Left kidney (tissue), 8 donors: ENCODE measurements at places on chromosomes 7 and 10. TPM values are rescaled to one million over a fixed set of nuclear protein-coding genes. Genes with fewer than 3 reads are reported as not detected.
A peak's percentile ranks its signal among the peaks of the same experiment; 100 is the strongest.

DNA sequence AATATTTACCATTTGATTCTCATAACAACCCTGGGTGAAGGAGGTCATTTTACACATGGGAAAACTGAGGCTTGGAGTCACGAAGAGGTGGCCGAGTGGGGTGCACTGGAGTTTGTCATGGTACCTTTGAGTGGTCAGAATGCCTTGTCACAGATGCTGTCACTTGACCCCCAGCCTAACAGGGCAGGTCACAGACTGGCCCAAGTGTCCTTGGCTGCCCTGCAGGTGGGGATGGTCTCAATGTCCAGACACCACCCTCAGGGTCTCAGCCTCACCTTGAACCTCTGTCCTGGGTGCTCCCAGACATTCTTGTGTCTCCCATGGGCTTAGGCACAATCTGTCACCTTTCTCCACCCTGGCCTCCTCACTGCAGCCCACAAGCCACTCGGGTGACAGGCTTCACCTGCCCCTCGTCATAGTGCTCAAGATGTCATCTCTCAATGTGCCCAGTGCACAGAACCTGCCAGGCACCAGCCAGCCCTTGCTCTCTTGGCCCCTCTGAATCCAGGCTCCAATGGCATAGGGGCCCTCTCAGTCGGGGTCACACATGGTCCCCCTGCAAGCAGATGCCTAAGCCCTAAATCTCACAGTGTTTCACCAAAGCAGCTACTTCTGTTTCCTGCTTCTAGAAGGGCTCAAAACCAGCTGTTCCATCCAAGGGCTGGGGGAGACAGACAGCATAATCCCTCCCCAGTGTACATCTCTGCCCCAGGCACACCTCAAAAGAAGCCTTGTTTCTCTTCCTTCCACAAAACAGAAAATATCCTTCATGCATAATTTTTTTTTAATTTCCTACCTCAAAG is 76.8 kb upstream of the NANOS1 start:
- DNase-seq, result no peak

GRCh38 chr7:102230593-102230992 is 56.1 kb upstream of the SH2B2 start:
- no peak for DNase-seq

DNA sequence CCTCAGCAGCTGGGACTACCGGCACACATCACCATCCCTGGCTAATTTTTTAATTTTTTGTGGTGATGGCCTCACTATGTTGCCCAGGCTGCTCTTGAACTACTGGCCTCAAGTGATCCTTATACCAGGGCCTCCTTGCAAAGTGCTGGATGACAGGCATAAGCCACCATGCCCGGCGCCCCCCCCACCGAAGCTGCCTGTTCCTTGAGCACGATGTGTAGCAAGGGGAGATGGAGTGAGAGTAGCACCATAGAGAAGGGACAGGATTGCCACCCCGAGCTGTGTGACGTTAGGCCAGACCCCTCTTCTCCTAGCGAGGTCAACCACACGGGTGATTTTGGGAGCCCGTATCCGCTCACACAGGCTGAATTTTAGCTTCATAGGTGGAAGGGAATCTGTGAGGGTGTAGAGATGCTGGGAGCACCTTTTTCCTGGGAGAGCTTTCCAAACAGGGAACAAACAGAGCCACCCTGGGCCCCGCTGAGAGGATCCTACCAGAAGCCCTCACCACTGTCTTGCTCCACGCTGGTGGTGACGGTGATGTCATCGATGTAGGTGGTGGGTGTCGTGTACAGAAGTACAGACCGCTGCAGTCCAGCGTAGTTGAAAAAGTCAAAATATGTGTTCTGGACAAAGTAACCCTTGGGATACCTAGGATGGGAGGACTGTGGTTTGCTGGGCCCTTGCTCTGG is 3.0 kb downstream of the GUSB start:
- no peak for DNase-seq

GRCh38 chr7:41188163-41189130 is 514.4 kb downstream of the INHBA start:
- DNase-seq, result peak; percentile 52

DNA sequence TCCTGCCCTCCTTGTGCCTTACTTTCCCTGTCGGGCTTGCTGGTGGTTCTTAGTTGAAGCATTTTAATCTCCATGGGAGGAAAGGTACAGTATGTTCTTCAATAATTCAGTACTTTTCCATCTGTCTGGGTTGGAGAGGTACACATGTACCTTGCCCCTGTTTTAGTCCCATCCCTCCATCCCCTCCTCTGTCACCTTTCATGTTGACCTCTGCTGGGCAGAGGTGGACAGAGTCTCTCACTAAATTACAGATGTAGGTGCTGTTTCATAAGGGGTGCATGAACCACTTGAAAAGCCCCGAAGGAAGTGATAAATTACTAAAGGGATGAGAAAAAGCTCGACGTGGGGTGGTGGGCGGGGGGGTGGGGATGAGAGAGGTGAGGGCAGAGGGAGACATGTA is 5.4 kb downstream of the AGFG2 start:
- no peak for DNase-seq

GRCh38 chr7:33934391-33934790 is 29.1 kb downstream of the BMPER start:
- DNase-seq, result no peak

The OR6V1 gene
- not detected for polyA plus RNA-seq
